ENCODE measurements at places on chromosomes 3 and 15.
A peak's percentile ranks its signal among the peaks of the same experiment; 100 is the strongest.

- no peak for DNase-seq
Observed at GRCh38 chr3:81554388-81554787, 207.1 kb downstream of the GBE1 start.

DNA sequence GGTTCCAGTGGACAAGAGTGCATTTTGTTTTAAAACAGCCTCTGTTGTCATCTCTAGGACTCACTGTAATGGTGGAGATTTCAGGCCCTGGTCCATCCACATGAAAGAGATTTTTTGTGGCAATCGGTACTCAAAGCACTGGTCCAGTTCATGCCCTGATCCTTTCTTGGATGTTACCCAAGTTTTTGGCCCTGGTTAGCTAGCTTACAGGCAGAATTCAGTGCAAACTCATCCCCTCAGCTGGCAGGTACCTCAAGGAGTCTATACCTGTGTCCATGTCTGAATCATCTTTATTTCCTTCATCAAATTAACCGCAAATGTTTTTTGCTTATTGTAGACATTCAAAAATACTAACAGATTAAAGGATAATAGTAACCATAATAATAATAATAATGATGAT is 13.7 kb upstream of the MEF2A start:
- no peak for DNase-seq

GRCh38 chr3:189687475-189687874 is 56.3 kb downstream of the TP63 start:
- no peak for DNase-seq

- peak; percentile 46 for DNase-seq
Observed at GRCh38 chr3:150414258-150414657, 6.2 kb downstream of the TSC22D2 start.

GRCh38 chr3:55576621-55577388 is 89.7 kb upstream of the WNT5A start:
- no peak for DNase-seq

- DNase-seq = peak; percentile 69
Observed at GRCh38 chr3:173660645-173661299, 263.2 kb downstream of the NLGN1 start.

GRCh38 chr3:171187706-171188290 is 161.3 kb upstream of the SLC2A2 start:
- DNase-seq = peak; percentile 39

DNA sequence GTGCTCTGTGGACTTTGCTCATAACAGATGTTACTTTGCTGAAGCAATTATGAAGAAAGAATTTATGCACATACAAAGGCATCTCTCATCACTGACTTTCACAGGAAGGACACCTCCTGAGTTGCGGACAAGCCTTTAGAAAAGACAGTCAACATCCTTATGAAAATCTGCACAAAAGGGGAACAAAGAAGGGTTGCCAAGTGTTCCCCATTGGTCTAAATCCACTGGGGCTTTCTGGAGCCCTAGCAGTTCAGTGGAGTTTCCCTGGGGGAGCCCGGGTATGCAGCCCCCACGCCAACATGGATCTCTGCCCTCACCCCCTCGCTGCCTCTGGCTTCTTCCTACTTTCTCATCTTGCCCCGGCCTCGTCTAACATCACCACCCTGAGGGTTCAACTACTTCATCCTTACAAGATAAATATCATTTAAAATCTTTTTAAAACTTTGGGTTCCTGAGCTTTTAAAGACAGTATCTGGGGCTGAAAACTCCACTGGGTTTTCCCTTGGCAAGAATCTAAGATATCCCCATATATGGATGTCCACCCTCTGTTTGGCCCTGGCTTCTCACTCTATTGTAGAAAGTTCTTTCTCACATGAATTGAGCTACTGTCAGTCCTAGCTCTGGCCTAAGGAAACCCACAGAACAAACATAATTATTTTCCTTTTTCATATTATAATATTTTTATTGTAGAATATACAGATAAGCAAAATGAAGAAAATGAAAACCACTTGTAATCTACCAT is 207.9 kb upstream of the RGMA start:
- no peak for DNase-seq

- DNase-seq = no peak
Observed at GRCh38 chr3:55984626-55985025, 483.6 kb downstream of the ERC2 start.

- peak; percentile 15 for DNase-seq
Observed at GRCh38 chr15:76903251-76903681, 1.9 kb downstream of the SCAPER start.

GRCh38 chr3:169512991-169513390 is 150.5 kb downstream of the MECOM start:
- DNase-seq = no peak

GRCh38 chr3:53083521-53083920 is 37.6 kb upstream of the SFMBT1 start:
- DNase-seq = peak; percentile 65

GRCh38 chr3:191682961-191683360 is 222.0 kb downstream of the PYDC2 start:
- peak; percentile 44 for DNase-seq

DNA sequence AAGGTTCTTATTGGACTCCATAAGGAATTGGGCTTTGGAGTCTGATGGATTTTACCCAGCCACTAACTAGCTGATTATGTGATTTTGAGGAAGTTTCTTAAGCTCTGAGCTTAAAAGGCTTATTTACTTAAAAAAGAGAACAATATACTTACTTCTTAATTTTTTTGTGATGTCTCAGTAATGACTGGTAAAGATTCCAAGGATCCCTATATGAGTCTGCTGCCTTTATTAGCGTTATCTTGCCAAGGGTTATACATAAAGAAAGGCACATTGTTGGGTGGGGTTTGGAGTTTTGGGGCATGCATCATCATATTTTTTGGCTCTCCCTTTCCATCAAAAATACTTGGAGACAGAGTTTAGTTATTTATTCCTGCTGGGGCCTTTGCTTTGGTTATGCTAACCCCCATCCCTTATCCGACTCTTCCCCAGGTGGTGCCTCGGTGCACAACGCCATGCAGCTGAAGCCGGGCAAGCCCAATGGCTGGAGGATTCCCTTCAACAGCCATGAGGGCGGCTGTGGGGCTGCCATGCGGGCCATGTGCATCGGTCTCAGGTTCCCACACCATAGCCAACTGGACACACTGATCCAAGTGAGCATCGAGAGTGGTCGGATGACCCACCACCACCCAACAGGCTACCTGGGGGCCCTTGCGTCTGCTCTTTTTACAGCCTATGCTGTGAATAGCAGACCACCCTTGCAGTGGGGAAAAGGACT is 6.7 kb downstream of the ADPRH start:
- no peak for DNase-seq

GRCh38 chr3:143810953-143811265 is 37.4 kb downstream of the SLC9A9 start:
- DNase-seq = no peak

DNA sequence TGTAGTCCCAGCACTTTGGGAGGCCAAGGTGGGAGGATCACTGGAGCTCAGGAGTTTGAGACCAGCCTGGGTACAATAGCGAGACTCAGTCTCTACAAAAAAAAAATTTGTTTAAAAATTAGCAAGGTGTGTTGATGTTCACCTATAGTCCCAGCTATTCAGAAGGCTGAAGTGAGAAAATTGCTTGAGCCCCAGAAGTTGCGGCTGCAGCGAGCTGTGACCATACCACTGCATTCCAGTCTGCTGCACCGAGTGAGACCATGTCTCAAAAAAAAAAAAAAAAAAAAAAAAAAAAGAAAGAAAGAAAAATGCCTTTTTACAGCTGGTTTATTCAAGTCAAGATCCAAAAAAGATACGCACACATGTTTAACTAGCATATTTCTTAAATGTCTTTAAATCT is 17.0 kb upstream of the MUC20 start:
- DNase-seq = no peak

DNA sequence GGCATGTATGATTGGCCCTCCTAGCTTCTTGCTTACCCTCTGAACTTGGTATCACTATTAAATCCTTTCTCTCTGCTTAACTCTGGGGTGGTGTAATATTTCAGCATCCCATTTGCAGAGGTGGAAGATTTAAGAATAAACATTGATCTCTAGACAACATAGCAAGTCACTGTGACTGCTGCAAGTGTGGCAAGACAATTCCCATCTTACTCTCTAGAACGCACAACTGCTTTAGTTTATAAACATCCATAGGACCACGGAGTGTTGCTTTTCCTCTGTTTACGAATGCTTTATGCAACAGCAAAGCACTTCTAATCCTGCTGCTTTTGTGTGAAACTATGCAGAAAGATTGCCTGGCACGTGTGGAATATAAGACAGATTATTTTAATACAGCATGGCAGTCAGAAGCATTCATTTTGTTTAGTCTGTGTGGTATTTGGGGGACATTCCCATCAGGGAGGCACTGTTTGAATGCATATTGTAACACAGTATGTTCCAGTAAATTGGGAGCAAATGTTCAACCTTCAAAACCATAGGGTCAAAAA is 338.9 kb upstream of the TMCO5A start:
- no peak for DNase-seq

GRCh38 chr3:194084284-194084683 is 51.7 kb upstream of the HES1 start:
- no peak for DNase-seq

- peak; percentile 39 for DNase-seq
Observed at GRCh38 chr15:66515901-66516322, 10.8 kb downstream of the ZWILCH start.

GRCh38 chr3:52487050-52487787 is 7.9 kb upstream of the STAB1 start:
- DNase-seq = no peak

GRCh38 chr15:66894986-66895780 is 170.2 kb upstream of the SMAD3 start:
- DNase-seq = peak; percentile 37

DNA sequence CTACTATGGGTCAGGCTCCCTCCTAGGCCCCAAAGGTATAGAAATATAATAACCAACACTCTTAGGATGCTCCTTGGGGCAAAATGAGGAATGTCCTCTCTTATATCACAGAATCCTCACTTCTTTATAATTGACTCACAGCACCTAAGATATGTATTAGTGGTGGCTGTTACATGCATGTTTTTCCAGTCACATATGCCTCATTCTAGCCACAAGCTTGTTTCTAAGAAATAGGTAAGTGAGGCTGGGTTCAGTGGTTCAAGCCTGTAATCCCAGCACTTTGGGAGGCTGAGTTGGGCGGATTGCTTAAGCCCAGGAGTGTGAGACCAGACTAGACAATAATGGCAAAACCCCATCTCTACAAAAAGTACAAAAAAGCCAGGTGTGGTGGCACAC is 57.9 kb upstream of the PSMD6 start:
- DNase-seq = no peak

DNA sequence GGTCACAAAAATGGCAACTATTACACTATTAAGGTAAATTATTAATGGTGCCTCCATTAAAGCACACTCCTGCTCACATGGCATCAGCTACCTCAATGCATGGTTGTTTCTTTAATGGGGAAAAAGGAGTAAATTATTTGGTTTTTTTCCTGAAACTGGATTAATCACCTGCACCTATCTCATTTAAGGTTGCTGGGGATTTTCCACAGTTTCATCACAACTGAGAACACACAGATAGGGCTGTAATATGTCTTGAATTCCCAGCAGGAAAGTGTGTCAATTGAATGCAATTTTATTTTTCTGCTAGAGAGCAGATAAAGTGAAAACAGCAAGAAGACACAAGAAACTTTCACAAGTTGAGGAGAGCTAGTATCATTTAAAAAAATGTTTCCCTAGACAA is 36.4 kb downstream of the RFTN1 start:
- DNase-seq = peak; percentile 32

DNA sequence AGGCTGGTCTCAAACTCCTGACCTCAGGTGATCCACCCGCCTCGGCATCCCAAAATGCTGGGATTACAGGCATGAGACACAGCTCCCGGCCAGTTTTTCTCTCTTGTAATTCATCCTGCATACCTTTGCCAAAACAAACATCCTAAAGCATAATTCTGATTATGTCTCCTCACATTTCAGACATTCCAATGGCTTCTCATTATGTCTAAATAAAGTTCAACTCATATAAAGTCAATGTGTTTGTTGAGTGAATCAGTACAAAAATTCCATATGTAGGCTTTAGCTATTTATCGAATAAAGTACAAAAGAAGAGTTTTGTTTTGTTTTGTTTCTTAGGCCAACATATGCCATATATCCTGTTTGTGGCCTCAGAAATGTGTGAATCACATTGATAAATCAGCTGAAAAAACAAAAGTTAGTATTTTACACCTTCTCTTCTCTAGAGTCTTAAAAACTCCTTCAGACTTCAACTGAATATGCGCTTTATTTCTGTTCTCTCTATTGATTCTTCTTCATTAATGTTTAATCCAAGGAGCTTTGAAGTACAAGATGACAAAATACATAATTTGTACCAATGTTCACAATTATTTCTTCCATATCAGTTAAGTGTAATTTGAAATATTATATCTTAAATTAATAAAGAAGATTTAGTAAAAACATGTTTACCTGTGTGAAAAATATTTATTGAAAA is 165.8 kb downstream of the MECOM start:
- DNase-seq = peak; percentile 58

GRCh38 chr3:12574661-12575060 is 17.8 kb downstream of the MKRN2 start:
- DNase-seq = no peak

- no peak for DNase-seq
Observed at GRCh38 chr3:126365351-126366277, 8.4 kb upstream of the KLF15 start.

DNA sequence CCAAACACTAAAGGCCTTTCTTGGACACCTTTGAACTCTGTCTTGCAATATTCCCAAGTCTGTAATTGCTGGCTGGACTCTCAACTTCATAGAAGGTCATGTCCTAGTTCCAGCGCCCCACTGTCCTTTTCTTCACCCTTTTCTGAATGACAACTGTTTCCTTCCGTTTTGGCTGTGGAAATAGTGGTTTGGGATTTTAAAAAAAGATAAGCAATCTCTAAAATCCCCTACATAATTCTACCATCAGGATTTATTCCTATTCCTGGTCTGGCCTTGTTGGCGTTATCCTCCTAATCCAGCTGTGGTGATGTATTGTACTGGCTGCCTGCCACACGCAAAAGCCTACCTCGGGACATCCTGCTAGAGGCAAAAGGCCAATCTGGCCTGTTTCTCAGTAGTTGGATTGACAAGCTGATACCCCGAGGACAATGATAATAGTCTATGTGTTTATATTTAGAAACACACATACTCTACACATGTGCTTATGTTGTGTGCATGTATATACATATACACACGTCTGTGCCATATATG is 440.3 kb upstream of the DPH6 start:
- peak; percentile 9 for DNase-seq

GRCh38 chr15:47470983-47471382 is 246.3 kb upstream of the SEMA6D start:
- no peak for DNase-seq

- DNase-seq = no peak
Observed at GRCh38 chr3:114480442-114480841, 186.6 kb downstream of the TIGIT start.

DNA sequence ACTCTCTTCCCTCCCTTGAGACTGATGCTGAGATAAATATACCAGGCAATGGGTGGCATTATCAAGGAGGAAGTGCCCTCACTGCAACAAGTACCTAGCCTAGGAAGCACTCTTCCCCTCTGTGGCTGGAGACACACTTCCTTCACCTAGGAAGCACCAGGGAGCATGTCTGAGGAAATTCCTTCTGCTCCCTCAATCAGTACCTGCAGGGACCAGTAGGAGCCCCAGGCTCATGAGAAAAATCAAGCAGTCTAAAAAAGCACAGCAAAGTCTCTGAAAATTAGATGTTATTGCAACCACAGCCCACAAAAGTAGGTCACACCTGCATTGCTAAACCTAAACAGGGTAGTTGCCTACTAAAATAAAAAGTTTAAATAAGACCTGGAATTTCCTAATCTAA is 78.2 kb upstream of the TRPM1 start:
- no peak for DNase-seq

Data from Daoy (cell line).